H7 (cell line): ENCODE measurements at places on chromosomes 4 and X. TPM values are rescaled to one million over a fixed set of nuclear protein-coding genes. Genes with fewer than 3 reads are reported as not detected.

GRCh38 chrX:17608888-17609287, 128.4 kb upstream of the SCML1 start:
- DNase-seq: no peak

TLR7 gene
- not detected in 2 replicates for total RNA-seq

DNA sequence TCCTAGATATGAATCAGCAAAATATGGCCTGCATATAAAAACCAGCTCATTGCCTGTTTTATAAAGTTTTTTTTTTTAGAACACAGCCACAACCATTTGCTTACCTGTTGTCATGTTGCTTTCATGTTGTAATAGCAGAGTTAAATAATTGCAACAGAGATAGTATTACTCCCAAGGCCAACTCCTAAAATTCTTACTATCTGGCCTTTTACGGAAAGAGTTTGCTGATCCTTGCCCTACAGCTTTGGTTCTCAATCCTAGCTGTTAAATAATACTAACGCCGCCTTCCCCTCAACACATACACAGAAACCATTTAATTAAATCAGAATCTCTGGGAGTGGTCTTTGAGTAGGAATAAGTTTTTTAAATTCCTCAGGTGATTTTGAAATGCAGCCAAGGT, 231.3 kb upstream of the TET2 start:
- DNase-seq: no peak

ENOPH1 gene
- total RNA-seq: 96.7 and 103 TPM in 2 replicates

DNA sequence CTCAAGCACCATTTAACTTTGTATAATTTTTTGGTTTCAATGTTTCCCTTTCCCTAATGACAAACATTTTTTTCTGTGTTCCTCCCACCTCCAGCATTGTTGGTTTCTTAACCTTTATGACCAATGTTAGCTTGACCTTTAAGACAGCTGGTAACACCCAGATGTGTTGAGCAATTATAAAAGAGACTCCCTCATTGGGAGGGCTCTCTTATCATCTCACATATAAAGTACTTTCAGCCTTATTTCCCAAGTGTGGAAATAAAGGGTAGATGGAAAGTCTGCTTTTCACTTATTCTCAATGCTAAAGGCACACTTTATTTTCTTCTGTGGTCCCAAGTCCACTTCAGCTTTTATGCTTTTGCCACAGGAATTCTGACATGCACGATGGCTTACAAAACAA, 1420.4 kb downstream of the RAPGEF2 start:
- DNase-seq: no peak

- DNase-seq: peak; percentile 26
Observed at GRCh38 chr4:110184140-110184790, 14.2 kb downstream of the ELOVL6 start.

- no peak for DNase-seq
Observed at GRCh38 chr4:71602289-71602900, 181.5 kb downstream of the GC start.

GAGE1 gene
- not detected in 2 replicates for total RNA-seq

DNA sequence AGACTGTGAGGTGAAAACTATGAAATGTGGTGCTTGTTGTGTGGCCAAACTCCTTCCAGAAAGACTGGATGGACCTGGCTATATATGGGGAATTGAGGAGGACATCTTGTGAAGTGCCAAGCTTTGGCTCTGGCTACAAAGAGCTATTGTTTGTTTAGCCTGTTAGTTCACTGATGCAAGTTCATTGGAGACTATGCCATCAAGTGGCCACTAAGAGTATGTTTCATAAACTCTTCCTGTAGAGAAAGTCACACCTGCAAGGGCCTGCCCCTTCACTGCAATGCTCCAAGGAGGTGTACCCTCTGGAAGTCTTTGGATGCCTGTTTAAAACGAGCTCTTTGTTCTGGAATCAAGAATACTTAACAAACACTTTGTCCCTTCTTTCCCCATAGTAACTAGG, 382.0 kb downstream of the GABRG1 start:
- DNase-seq: no peak

KLHL13 gene
- 5.8 and 6.8 TPM in 2 replicates for total RNA-seq

FAM9B gene
- total RNA-seq: 0.03 TPM in 1 of 2 replicates, not detected in the other
